Upper lobe of left lung (tissue), 6 donors: ENCODE measurements at places on chromosomes 5 and 9. TPM values are rescaled to one million over a fixed set of nuclear protein-coding genes. Genes with fewer than 3 reads are reported as not detected.

The C9 gene
- total RNA-seq: not detected

The TMEM252 gene
- total RNA-seq: not detected

GRCh38 chr9:131578731-131579504 lies 33.6 kb downstream of the PRRT1B start:
- H3K36me3 ChIP-seq: peaks cover 96% of the 10 kb centered on the region
- H3K27ac ChIP-seq: no peak overlapping the region
- no peak overlapping the region for H3K4me3 ChIP-seq
- no peaks in the 10 kb centered on the region for H3K27me3 ChIP-seq
- DNase-seq: no peak

The NKD2 gene
- 63.9 TPM for total RNA-seq

The CNTFR gene
- 0.30 TPM for total RNA-seq

GRCh38 chr9:110916403-110916802 lies 121.9 kb downstream of the LPAR1 start:
- no peak for DNase-seq
- peaks cover 10% of the 10 kb centered on the region for H3K4me1 ChIP-seq
- H3K27me3 ChIP-seq: no peaks in the 10 kb centered on the region
- no peaks in the 10 kb centered on the region for H3K36me3 ChIP-seq
- H3K4me3 ChIP-seq: no peak overlapping the region

- no peaks in the 10 kb centered on the region for H3K4me1 ChIP-seq
- no peaks in the 10 kb centered on the region for H3K36me3 ChIP-seq
- DNase-seq: no peak
- H3K4me3 ChIP-seq: no peak overlapping the region
- no peak overlapping the region for H3K27ac ChIP-seq
Observed at GRCh38 chr5:127851964-127852363, 148.8 kb downstream of the CCDC192 start.

The RLN2 gene
- total RNA-seq: 0.61 TPM

The SMIM23 gene
- total RNA-seq: not detected

- no peak overlapping the region for H3K4me3 ChIP-seq
- peak; percentile 38 for DNase-seq
- H3K4me1 ChIP-seq: no peaks in the 10 kb centered on the region
- no peaks in the 10 kb centered on the region for H3K27me3 ChIP-seq
Observed at GRCh38 chr5:38189081-38189504, 69.3 kb upstream of the EGFLAM start.

GRCh38 chr5:144307736-144308135 lies 137.1 kb downstream of the KCTD16 start:
- H3K4me1 ChIP-seq: no peaks in the 10 kb centered on the region
- H3K27me3 ChIP-seq: no peaks in the 10 kb centered on the region
- H3K4me3 ChIP-seq: no peak overlapping the region
- no peak for DNase-seq

DNA sequence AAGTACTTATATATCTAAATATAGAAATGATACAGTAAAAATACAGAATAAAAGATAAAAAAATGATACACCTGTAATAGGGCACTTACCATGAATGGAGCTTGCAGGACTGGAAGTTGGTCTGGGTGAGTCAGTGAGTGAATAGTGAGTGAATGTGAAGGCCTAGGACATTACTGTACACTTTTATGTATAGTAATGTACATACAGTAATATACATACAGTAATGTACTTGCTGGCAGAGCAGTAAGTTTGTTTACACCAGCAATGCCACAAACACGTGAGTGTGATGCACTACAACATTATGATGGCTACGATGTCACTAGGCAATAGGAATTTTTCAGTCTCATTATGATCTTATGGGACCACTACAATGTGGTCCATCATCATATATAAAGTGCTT lies 34.2 kb downstream of the SUSD1 start:
- no peaks in the 10 kb centered on the region for H3K27me3 ChIP-seq
- no peaks in the 10 kb centered on the region for H3K4me1 ChIP-seq
- no peak for DNase-seq
- no peak overlapping the region for H3K4me3 ChIP-seq
- no peak overlapping the region for H3K27ac ChIP-seq
- H3K36me3 ChIP-seq: peaks cover 15% of the 10 kb centered on the region

GRCh38 chr5:114435885-114436299 lies 74.0 kb downstream of the KCNN2 start:
- H3K4me1 ChIP-seq: no peaks in the 10 kb centered on the region
- H3K27me3 ChIP-seq: no peaks in the 10 kb centered on the region
- no peaks in the 10 kb centered on the region for H3K36me3 ChIP-seq

DNA sequence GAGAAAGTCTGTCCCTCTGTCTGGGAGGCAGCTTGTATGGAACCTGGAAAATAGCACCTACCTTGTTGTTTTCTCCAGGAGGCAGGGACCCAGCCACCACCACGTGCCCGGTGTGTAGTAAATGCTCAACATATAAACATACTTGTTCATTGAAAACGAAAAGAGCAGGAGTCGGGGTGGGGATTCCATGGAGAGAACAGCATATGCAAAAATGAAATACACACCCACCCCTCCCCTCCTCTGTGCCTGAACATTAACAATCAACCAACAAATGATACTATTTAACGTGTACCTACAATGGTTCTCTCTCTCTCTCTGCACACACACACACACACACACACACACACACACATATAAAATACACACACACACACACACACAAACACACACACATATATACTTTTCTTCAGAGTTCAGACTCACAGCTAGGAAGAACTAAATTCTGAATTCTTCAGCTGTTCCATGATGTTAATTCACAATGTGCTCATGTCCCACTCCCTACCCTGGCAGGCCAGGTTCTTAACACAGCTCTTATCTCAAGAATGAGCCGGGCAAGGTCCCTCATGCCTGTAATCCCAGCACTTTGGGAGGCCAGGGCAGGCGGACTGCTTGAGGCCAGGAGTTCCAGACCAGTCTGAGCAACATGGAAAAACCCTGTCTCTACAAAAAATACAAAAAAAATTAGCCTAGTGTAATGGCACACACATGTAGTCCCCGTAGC lies 16.3 kb upstream of the DENND1A start:
- H3K36me3 ChIP-seq: no peaks in the 10 kb centered on the region
- H3K4me3 ChIP-seq: no peak overlapping the region
- no peaks in the 10 kb centered on the region for H3K4me1 ChIP-seq
- no peak overlapping the region for H3K27ac ChIP-seq

DNA sequence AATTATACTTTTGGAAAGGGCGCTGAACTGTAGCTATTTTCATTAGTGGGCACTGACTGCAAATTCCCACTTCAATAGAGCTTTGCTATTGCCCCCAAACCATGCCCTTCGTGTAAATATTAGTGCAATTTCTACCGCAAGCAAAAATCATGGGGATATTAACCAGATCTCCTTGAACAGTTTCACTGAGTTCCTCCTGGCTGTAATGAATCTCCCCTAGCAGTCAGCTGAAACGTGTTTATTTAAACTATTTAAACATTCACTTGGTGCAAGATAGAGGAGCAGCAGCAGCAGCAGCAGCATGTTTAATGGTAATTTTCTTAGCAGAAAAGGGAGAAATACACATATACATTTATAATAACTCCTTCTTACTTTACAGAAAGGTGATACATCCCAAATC lies 54.4 kb downstream of the ARRDC3 start:
- no peak overlapping the region for H3K27ac ChIP-seq
- no peaks in the 10 kb centered on the region for H3K36me3 ChIP-seq
- no peak for DNase-seq
- H3K4me3 ChIP-seq: no peak overlapping the region

DNA sequence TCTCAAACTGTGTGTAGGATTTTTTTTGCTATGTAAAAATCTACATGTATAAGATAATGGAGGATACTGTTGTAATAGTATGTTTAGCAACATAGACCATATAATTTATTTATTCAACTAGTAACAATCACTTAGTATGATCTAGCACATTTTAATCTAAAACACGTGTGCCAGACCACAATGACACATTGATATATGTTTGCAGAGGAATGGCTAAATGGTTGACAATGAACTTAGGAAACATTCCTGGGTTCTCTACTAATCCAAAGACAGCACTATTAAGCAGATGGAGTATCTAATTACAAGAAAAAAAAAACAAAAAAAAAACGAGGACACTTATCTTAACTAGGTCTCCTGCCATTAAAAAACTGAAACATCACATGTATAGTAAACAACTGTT lies 261.7 kb upstream of the PAPPA start:
- no peak overlapping the region for H3K27ac ChIP-seq
- no peaks in the 10 kb centered on the region for H3K4me1 ChIP-seq
- no peak overlapping the region for H3K4me3 ChIP-seq
- no peaks in the 10 kb centered on the region for H3K27me3 ChIP-seq

The PCDHA6 gene
- 0.44 TPM for total RNA-seq

The ANKRD31 gene
- total RNA-seq: 0.11 TPM

The ADGRV1 gene
- total RNA-seq: 45.2 TPM

The SEMA4D gene
- total RNA-seq: 40.7 TPM

The TRIM14 gene
- 52.1 TPM for total RNA-seq

The GLT6D1 gene
- total RNA-seq: not detected

The WNT8A gene
- total RNA-seq: not detected

DNA sequence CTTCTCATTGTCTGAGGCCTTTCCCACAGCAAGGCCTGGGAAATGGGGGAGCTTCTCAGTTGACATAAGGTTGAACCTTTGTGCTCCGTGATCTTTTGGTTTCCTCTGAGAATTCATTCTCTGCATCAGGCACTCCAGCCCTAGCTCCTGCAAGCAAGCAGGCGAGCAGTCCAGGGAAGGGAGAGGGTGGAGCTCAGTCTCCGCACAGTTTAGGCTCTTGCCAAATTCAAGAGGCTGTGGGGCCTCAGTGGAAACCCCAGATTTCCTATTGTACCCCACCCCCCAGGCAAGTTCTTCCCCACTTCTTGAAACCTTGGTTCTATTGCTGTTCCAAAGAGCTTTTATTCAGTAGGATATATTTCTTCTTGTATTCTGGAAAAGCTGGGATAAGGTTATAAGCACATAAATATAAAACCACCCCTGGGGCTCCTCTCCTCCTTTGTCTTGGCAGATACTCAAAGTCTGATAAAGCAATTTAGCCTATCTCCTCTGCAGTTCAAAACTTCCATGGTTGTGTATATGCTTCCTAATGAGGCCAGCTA lies 147.2 kb downstream of the PDZD2 start:
- no peaks in the 10 kb centered on the region for H3K4me1 ChIP-seq
- H3K36me3 ChIP-seq: no peaks in the 10 kb centered on the region
- H3K4me3 ChIP-seq: no peak overlapping the region
- H3K27me3 ChIP-seq: no peaks in the 10 kb centered on the region
- no peak for DNase-seq
- H3K27ac ChIP-seq: no peak overlapping the region

The OLFM1 gene
- total RNA-seq: 23.2 TPM

GRCh38 chr9:12224449-12224848 lies 468.7 kb upstream of the TYRP1 start:
- H3K4me1 ChIP-seq: no peaks in the 10 kb centered on the region
- no peaks in the 10 kb centered on the region for H3K36me3 ChIP-seq
- no peaks in the 10 kb centered on the region for H3K27me3 ChIP-seq
- no peak overlapping the region for H3K27ac ChIP-seq

DNA sequence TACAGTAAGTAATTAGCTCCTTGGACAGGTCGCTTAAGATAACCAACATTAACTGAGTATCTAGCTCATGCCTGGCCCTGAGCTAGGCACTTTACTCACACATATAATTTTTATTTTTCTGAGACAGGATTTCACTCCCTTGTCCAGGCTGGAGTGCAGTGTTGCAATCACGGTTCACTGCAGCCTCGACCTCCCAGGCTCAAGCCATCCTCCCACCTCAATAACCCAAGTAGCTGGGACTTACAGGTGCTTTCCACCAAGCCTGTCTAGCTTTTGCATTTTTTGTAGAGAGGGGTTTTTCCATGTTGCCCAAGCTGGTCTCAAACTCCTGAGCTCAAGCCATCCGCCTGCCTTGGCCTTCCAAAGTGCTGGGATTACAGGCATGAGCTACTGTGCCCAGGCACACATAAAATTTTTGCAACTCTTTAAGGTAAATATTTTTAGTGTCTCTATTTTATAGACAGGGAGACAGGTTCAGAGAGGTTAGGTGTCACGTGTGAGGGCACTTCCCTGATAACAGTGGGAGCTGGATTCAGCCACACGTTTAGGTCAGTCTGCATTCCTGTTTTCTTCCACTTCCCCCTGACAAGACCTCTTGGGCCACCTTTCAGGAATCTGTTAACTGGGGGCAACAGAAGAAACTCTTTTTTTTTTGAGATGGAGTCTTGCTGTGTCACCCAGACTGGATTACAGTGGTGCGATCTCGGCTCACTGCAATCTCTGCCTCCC lies 18.2 kb downstream of the HBEGF start:
- no peaks in the 10 kb centered on the region for H3K27me3 ChIP-seq
- H3K27ac ChIP-seq: no peak overlapping the region
- H3K36me3 ChIP-seq: no peaks in the 10 kb centered on the region
- H3K4me3 ChIP-seq: no peak overlapping the region

GRCh38 chr5:58933891-58934628 lies 351.2 kb downstream of the RAB3C start:
- no peaks in the 10 kb centered on the region for H3K27me3 ChIP-seq
- no peak for DNase-seq
- H3K27ac ChIP-seq: no peak overlapping the region
- no peak overlapping the region for H3K4me3 ChIP-seq

The CAVIN4 gene
- total RNA-seq: 0.61 TPM

DNA sequence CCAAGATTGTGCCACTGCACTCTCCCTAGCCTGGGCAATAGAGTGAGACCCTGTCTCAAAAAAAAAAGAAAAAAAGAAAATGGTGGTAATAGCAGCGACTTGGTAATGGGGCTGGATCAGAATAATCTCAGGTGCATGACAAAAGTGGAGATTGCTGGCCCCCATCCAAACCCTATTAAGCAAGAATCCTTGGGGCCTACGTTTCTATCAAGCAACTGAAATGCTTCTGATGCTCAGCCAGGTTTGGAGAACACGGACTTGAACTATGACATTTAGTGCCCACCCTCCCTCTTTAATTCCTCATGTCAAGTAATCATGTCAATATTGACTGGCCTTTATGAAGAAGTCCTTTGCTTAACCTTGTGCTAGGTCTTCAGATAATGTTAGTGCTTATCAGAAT lies 6.6 kb downstream of the C5orf52 start:
- no peak overlapping the region for H3K4me3 ChIP-seq
- H3K27me3 ChIP-seq: no peaks in the 10 kb centered on the region
- H3K36me3 ChIP-seq: no peaks in the 10 kb centered on the region
- no peak for DNase-seq
- no peaks in the 10 kb centered on the region for H3K4me1 ChIP-seq

The ARSI gene
- total RNA-seq: 2.7 TPM

The MEF2C gene
- total RNA-seq: 37.7 TPM

- no peaks in the 10 kb centered on the region for H3K27me3 ChIP-seq
- no peak overlapping the region for H3K4me3 ChIP-seq
- no peak for DNase-seq
- no peak overlapping the region for H3K27ac ChIP-seq
Observed at GRCh38 chr5:83035373-83036100, 41.7 kb downstream of the TMEM167A start.

GRCh38 chr5:172692981-172693380 lies 51.9 kb downstream of the NEURL1B start:
- H3K27me3 ChIP-seq: no peaks in the 10 kb centered on the region
- no peaks in the 10 kb centered on the region for H3K36me3 ChIP-seq
- no peak for DNase-seq
- no peak overlapping the region for H3K4me3 ChIP-seq

The TAF11L9 gene
- not detected for total RNA-seq

- no peaks in the 10 kb centered on the region for H3K27me3 ChIP-seq
- H3K4me3 ChIP-seq: no peak overlapping the region
- no peak overlapping the region for H3K27ac ChIP-seq
- no peaks in the 10 kb centered on the region for H3K36me3 ChIP-seq
Observed at GRCh38 chr9:87342743-87343142, 154.9 kb upstream of the DAPK1 start.
